Lower lobe of right lung (tissue), 2 donors: ENCODE measurements at places on chromosomes 2 and 18. TPM values are rescaled to one million over a fixed set of nuclear protein-coding genes. Genes with fewer than 3 reads are reported as not detected.

Gene SCN7A
- 69.0 TPM for total RNA-seq

Gene EML6
- 2.5 TPM for total RNA-seq

Gene SCYGR4
- not detected for total RNA-seq

Gene GPR75
- 3.2 TPM for total RNA-seq

Gene SLC14A1
- total RNA-seq: 21.8 TPM

Gene FSHR
- total RNA-seq: not detected

GRCh38 chr2:122300758-122301157, 545.3 kb downstream of the TSN start:
- no peak for DNase-seq

GRCh38 chr2:198375083-198375410, 570.7 kb downstream of the PLCL1 start:
- no peak for DNase-seq

DNA sequence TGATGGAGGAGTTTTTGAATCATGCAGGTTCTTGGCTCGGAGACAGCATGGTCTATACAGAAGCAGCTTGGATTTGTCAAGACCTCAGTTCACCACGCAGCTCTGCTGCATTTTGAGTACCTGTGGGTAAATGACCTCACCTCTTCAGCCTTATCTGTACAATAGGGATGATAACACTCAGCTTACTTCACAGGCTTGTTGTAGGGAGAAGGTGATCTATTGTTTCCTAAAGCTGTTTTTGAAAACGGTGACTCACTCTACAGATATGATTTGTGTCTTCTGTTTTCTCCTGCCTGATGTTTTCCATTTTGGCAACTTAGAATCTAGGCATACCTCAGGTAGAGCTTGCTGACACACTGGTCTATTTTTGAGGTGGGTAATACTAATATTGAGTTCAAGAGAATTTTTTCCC, 80.3 kb downstream of the FMNL2 start:
- DNase-seq: no peak

DNA sequence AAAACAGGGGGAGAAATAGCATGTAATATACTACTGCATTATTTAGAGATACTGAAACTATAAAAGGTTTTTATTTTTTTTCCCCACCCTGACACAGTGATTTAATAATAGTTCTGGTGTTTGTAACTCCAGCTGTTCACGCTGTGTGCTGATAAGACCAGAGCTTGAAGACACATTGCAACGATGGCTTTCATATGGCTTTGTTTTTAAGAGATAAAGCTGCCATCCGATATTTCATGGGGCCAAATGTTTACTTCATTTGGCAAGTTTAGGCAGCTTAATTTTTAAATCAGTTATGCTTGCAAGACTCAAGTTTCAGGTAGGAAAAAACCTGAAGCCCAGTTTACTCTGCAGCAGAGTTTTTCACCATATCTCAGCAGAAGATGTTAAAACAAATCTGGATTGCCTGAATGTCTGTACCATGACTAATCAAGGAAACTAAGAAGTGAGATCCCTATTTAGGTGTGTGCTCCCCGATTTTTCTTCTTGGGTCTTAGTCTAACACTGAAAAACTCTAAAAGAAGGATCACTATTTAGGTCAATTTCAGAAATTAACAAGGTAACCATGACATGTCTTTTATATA, 508.6 kb downstream of the PARD3B start:
- no peak for DNase-seq

DNA sequence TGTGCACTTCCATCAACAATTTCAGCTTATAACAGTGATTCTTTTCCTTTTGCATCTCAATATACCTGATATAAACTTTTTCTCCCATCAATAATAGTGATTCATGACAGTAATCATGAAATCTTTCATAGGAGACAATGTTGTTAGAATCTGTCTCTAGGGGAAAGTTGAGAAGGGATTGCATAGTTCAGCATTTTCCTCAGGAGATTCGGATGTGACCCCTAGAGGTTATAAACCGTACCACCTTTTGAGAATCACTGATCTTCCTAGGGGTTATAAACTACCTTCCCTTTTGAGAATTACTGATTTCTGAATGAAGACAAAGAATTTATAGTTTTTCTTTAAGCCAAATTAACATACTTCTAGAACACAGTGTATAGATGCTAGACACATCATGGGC, 53.0 kb upstream of the GALNT3 start:
- no peak for DNase-seq

- DNase-seq: no peak
Observed at GRCh38 chr2:72062336-72062735, 85.3 kb downstream of the CYP26B1 start.

DNA sequence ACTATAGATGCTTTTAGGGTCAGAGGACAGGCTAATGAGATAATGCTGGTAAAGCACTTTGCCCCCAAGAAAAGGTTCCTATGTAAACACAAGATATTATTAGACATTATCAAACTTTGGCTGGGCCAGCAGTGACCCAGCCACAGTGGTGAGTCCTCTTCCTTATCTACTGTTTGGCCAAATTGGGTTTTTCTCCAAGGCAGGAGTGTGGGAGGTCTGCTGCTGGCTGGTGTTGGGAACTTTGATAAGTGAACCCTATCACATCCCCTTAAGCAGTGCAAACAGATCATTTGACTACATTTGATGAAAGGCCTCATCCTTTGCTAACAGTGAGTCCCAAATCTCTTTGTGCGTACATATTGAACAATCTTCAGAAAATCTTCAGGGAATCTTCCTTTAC, 16.2 kb downstream of the FZD7 start:
- DNase-seq: no peak
